ENCODE measurements at places on chromosomes 5 and 9. TPM values are rescaled to one million over a fixed set of nuclear protein-coding genes. Genes with fewer than 3 reads are reported as not detected.

Gene PCDHA6
- 0.05 TPM for polyA plus RNA-seq

- no peak overlapping the region for H3K27ac ChIP-seq
- H3K4me3 ChIP-seq = no peak overlapping the region
Observed at GRCh38 chr5:170741801-170742200, 41.7 kb upstream of the GABRP start.

Gene NUTM2F
- polyA plus RNA-seq = 0.05 TPM

Gene SMC5
- 17.8 TPM for polyA plus RNA-seq

Gene LCN15
- polyA plus RNA-seq = 0.43 TPM

Gene TAF11L13
- polyA plus RNA-seq = not detected

- H3K36me3 ChIP-seq = no peaks in the 10 kb centered on the region
- H3K4me3 ChIP-seq = no peak overlapping the region
- no peaks in the 10 kb centered on the region for H3K4me1 ChIP-seq
- no peak for DNase-seq
- no peak overlapping the region for H3K27ac ChIP-seq
- H3K27me3 ChIP-seq = no peaks in the 10 kb centered on the region
Observed at GRCh38 chr5:9622971-9623421, 7.2 kb downstream of the TAS2R1 start.

GRCh38 chr9:26057050-26057449 lies 378.8 kb upstream of the TUSC1 start:
- no peaks in the 10 kb centered on the region for H3K4me1 ChIP-seq
- H3K4me3 ChIP-seq = no peak overlapping the region
- H3K27me3 ChIP-seq = no peaks in the 10 kb centered on the region
- no peak for DNase-seq
- no peak overlapping the region for H3K27ac ChIP-seq

Gene SPARC
- polyA plus RNA-seq = 183 TPM

GRCh38 chr5:6541256-6542013 lies 91.4 kb downstream of the NSUN2 start:
- no peak overlapping the region for H3K27ac ChIP-seq
- DNase-seq = no peak
- no peaks in the 10 kb centered on the region for H3K36me3 ChIP-seq
- no peaks in the 10 kb centered on the region for H3K4me1 ChIP-seq
- no peaks in the 10 kb centered on the region for H3K27me3 ChIP-seq
- no peak overlapping the region for H3K4me3 ChIP-seq

DNA sequence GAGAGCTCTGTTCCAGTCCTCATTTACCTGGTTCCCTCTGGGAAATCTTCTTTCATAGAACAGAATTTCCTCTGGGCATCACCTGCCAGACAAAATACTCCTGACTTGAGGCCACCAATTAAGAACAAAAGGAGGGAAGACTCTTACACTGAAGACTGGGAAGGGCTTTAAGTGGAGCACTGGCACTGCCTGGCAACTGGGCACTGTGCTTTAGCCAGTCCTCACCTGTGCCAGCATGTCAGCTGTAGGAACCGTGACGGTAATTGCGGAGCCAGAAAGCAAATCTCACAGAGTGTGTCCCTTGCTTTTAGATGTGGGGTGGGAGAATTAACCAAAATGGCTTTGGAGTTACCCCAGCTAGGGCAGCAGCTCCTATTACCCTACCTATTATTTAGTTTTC lies 40.6 kb downstream of the FAM219A start:
- no peaks in the 10 kb centered on the region for H3K36me3 ChIP-seq
- no peaks in the 10 kb centered on the region for H3K27me3 ChIP-seq
